Activated T-cell treated with anti-CD3 and anti-CD28 coated beads, Interleukin-2, amount 50 U/mL, for 48 hours (primary cell): ENCODE measurements at places on chromosomes 3 and 15.
A peak's percentile ranks its signal among the peaks of the same experiment; 100 is the strongest.

DNA sequence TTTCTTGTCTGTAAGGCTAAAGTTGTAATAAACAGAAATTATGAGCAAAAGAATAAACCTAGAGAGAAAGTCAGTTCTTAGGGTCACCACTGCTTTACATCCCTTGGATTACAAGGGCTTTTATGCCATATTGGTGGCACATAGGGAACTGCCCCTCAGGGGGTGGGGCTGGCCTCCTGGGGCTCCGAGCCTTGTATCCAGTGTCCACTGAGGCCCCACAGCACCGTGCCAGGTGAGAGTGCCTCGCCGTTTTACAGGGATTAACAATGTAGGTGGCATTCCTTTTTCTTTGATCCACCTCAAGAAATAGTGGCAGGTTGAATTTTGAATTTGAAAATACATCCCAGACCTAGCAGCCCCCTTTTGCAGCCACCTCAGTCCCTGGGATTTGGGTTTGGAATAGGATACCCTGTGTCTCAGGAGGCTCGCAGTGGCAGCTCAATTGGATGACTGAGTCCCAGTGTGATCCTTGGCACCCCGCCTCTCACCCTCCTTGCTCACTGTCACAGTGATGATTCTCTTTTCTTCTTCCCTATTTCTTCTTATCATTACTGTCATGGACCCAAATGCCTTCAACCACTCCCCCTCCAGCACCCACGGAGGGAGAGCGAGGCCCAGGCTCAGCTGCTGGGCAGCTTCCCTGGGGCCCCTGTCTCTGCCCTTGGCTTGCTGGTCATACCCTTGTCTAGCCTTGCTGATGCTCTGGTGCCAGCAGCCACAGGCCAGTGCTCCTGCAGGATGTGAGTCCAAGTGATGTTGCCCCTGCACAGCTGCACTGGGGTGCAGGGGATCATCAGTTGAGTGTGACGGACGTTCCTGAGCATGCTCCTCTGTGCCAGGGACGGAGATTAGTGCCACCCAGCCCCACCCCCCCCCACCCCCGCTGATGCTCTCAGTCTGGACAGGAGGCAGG, 137.9 kb downstream of the DNAJB8 start:
- no peak for DNase-seq

DNA sequence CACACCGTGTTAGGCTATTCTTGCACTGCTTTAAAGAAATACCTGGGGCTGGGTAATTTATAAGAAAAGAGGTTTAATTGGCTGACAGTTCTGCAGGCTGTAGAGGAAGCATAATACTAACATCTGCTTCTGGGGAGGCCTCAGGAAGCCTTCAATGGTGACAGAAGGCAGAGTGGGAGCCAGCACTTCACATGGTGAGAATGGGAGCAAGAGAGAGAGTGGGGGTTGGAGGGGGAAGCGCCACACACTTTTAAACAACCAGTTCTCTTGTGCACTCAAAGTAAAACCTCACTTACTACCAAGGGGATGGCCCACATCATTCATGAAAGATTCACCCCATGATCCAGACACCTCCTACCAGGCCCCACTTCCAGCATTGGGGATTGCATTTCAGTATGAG, 181.1 kb downstream of the APBA2 start:
- no peak for DNase-seq

GRCh38 chr3:194489736-194490612, 3.2 kb upstream of the ATP13A3 start:
- no peak for DNase-seq

GRCh38 chr3:11769704-11770476, 76.8 kb downstream of the TAMM41 start:
- DNase-seq: no peak

DNA sequence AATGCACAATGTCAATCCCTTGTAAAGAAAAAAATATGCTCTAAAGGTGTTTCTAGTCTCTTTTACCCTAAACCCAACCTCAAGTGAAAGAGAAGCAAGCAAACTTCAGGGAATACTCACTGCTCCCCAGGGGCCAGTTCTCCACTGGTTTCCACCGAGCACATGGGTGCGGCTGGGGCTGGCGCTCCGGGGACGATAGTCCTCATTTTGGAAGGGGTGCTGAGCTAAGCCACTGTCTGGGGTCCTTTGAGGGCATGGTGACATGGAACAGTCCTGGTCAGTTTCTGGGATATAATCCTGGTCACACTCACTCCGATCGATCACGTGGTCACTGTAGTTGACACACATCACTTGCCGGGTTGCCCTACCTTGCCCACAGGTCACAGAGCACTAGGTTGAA, 86.0 kb downstream of the ADAMTS9 start:
- DNase-seq: no peak

DNA sequence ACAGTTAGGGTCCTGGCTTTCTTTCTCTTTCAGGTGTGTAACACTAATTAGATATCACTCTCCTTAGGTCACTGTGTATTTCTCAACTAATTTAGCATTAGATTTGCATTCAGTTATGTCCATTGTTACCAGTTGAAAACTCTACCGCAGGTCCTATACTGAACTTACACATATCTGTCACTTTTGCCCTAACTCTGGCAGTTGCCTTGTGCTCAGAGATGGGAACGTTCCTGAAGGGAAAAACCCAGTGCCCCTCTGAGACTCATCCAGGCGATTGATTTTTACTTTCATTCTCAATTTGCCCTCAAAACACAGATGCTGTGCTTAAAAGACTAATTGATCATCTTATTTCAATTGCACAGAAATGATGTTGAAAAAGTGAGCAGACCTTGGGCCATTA, 249.1 kb downstream of the ALCAM start:
- no peak for DNase-seq

- DNase-seq: no peak
Measured at GRCh38 chr3:72442759-72443158, 405.5 kb downstream of the SHQ1 start.

- no peak for DNase-seq
Measured at GRCh38 chr3:62824965-62825592, 50.1 kb downstream of the CADPS start.

GRCh38 chr3:72340476-72341379, 507.5 kb downstream of the SHQ1 start:
- no peak for DNase-seq

DNA sequence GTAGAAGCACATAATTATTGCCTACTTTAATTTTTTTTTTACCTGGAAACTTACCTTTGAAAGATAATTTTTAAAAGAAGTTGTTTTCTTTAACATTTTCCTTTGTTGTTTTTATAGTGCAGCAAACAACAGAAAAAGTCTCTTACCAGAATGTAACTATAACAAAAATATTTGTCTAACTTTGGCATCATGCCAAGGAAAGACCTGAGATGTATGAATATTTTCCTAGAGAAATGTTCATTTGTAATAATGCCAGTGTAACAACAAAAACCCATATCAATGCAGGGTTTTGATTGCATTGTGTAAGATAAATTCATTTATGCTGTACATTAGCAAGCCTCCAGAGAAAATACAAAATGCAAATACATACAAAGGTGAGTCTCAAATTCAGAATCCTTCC, 775.7 kb downstream of the SI start:
- no peak for DNase-seq

DNA sequence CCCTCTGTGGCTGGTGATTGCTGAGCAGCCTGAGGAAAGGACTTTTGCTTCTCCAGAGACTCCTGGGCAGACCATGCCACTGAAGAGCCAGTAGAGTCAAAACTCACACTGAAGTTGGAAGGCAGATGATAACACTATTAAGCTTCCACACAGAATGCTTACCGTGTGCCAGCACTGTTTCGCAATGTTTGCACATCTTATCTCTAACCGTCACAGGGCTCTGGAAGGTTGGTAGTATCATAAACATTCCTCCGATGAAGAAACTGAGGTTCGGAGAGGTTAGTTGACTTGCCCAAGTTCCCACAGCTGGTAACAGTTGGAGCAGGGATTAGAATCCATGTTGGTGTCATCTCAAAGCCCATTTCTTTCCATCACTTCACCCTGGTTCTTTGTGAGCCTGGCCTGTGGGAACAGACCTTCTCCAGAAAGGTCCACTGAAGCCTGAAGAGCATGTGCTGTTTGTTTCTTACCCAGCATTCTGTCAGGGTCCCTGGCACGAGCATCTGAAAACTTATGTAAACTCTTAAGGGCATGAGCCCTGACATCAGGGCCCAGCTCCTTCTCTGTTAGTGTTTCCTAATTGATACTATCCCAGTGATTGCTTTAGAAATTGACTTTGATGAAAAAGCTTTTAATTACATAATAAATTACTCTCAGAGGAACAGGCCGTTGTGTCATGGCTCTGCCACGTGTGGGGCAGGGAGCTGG, 77.0 kb upstream of the PRR23C start:
- no peak for DNase-seq

- DNase-seq: no peak
Measured at GRCh38 chr3:160686955-160687535, 10.1 kb downstream of the ARL14 start.

GRCh38 chr3:113242096-113242581, 30.8 kb downstream of the BOC start:
- DNase-seq: no peak

- no peak for DNase-seq
Measured at GRCh38 chr3:76096836-76097588, 311.7 kb upstream of the ZNF717 start.

- DNase-seq: no peak
Measured at GRCh38 chr3:68523330-68523729, 409.0 kb downstream of the TAFA4 start.

GRCh38 chr15:86231864-86232721, 152.4 kb downstream of the AGBL1 start:
- peak; percentile 36 for DNase-seq

DNA sequence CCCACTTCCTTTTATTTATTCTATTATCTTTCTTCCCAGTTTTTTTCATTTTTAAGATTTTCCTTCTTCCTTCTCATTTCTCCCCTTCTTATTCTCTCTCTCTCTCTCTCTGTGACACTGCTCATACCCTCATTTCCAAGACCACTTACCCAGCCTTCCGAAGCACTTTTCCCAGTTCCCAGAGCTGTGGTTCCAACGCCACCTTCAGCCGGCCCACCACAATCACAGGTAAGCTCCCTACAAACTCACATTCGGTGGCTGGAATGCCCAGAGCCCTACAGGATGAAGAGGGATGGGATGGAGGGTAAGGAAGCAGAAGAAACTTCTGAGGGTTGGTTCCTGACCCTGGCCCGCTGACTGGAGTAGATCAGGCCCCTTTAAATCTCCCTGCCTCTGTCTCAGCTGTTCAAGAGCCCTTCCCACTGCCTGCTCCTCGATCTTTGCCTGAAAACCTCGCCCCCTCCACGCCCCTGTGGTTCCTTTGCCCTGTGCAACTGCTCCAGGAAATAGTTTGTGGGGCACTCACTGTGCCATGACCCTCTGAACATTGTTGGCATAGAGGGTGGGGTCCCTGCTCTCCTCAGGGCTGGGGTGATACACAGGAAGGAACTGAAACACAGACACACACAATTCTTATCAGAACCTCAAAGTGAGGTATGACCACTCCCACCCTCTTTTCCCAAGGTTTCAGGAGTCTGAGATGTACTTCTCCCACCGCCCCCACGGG, 4.8 kb downstream of the LPCAT4 start:
- no peak for DNase-seq

GRCh38 chr3:61631108-61631769, 69.9 kb downstream of the PTPRG start:
- DNase-seq: no peak

DNA sequence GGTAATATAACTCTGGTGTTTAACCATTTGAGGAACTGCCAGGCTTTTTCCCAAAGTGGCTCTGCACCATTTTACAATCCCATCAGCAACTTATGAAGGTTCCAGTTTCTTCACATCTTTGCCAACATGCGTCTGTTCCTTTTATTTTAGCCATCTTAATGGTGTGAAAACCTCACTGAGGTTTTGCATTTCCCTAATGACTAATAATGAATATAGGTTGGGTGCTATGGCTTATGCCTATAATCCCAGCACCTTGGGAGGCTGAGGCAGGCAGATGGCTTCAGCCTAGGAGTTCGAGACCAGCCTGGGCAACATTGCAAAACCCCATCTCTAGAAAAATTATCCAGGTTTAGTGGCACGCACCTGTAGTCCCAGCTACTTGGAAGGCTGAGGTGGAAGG, 210.6 kb downstream of the TCF12 start:
- DNase-seq: no peak

- DNase-seq: no peak
Measured at GRCh38 chr3:60427109-60427508, 824.1 kb downstream of the FHIT start.

- no peak for DNase-seq
Measured at GRCh38 chr15:90895571-90896117, 7.5 kb upstream of the MAN2A2 start.

DNA sequence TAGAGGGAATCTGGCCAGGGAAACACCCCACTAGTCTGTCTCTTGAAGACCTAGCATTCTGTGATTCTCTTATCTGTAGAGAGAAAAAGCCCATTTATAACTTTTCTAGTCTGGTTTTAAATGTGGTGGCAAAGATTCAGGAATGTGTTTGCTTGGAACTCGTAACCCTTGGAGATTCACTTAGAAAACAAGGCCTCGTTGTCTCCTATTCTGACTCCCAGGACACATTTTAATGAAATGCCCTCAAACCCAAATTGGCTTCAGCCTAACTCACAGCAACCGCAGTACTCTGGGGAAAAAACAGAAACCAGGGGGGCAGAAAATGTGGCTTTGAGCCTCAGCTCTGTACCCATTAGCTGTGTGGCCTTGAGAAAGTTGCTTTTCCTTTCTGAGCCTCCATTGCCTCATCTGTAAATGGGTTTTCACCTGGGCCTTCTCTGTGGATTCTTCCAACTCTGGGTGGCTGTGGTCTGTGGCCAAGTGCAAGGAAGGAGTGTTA, 36.5 kb downstream of the RPLP1 start:
- no peak for DNase-seq

GRCh38 chr3:190728574-190729246, 133.8 kb downstream of the GMNC start:
- no peak for DNase-seq

DNA sequence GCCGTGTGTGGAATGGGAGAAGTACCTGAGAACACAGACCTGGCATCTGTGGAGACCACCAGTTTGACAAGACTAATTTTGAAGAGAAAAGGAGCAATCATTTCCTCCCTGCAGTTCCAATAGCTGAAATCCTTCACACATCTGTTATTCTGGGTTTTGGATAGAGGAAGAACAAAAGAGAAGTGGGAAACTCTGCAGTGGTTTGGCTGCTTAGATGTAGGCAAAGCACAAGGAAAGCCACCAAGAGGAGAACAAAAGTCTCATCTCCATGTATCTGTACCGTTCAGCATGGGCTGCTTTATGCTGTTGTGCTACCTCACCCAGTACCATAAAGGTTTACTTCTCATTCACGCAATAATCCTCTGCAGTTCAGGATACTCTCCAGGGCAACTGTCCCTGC, 153.1 kb upstream of the COL8A1 start:
- DNase-seq: no peak

GRCh38 chr15:68623301-68623892, 44.6 kb downstream of the CORO2B start:
- no peak for DNase-seq

- DNase-seq: no peak
Measured at GRCh38 chr15:71357321-71357732, 242.1 kb downstream of the THSD4 start.

- DNase-seq: no peak
Measured at GRCh38 chr15:31308185-31308639, 18.4 kb upstream of the KLF13 start.

GRCh38 chr3:145953316-145953715, 207.7 kb downstream of the PLOD2 start:
- no peak for DNase-seq

- DNase-seq: no peak
Measured at GRCh38 chr3:170589113-170589512, 3.2 kb upstream of the SLC7A14 start.
